NCI-H774 (cell line): ENCODE measurements at places on chromosomes 5 and 9.

GRCh38 chr5:80466669-80467485 lies 21.0 kb upstream of the FAM151B start:
- DNase-seq, result no peak

- DNase-seq, result no peak
These were observed 99.1 kb downstream of the COL23A1 start for GRCh38 chr5:178490935-178491652.

DNA sequence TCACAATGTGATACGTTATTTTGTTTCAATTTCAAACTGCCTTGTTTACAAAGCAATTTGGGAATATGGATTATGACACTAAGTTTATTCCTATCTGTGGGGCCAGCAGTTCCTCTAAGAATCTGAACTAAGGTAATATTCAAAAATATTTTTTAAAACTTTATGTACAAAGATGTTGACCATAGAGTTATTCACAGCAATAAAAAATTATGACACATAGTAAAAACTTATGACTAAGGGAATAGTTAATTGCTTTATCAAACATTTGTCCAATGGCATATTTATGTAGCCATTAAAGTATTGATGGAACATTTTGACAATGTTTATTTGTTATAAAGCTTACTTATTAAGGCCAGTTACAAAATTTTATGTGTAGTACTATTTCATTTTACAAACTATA lies 73.4 kb upstream of the FREM1 start:
- DNase-seq, result no peak

DNA sequence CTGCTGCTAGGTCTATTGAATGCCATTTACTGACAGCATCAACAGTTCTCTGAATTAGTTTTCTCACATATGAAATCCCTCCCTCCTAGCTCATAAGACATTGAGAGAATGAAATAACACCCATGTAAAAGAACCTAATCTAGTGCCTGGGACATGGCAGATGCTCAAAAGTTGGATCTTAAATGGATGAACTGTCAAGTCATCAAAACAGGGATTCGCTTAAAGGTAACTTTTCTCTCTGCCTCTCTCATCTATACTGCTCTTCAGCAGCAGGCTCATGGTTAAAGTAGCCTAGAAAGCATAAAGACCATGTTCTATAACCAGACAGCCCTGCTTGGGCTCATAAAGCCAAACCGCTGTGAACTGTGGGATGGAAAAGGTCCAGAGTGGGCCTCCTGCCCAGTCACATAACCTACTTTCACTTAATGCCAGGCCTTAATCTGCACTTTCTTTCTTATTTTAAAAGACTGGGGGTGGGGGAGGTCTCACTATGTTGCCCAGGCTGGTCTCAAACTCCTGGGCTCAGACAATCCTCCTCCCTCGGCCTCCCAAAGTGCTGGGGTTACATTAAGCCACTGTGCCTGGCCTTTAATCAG lies 3.7 kb downstream of the TMEM245 start:
- DNase-seq, result no peak

DNA sequence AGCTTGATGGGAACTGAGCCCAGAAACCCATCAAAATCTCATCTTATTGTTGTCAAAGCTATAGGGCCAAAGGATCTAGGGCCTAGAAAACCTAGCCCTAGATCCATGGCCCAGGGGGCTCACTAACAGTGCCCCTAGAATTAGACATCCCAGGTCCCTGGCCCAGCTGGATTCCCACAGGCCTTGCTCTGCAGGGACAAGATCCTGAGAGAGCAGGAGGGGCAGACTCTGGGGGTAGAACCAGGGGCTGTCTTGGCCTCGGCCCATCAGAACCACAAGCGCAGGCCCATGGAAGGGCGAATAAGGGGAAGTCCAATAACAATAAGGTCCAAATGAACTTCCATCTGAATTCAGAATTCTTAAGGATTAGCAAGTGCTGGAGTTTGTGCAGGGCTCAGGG lies 69.6 kb downstream of the IL6ST start:
- DNase-seq, result no peak

DNA sequence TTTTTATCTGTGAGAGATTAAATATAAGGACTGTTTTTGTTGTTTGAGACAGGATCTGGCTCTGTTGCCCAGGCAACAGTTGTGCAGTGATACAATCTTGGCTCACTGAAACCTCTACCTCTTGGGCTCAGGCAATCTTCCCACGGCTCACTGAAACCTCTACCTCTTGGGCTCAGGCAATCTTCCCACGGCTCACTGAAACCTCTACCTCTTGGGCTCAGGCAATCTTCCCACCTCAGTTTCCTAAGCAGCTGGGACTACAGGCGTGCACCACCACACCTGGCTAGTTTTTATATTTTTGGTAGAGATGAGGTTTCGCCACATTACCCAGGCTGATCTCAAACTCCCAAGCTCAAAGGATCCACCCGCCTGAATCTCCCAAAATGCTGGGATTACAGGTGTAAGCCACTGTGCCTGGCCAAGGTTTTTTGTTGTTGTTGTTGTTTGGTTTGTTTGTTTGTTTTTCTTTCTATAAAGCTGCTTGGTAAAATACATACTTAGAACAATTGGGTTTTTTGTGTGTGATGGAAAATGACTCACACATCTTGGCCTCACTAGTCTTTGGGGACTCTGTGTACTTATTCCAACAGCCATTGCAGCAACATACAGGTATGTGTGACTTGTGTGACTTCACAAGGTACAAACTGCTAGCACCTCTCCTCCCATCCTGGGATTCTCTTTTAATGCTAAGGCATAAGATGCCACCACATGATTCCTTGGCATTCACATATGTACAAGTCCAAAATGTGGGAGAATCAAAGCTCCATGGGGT lies 36.5 kb upstream of the RASA1 start:
- DNase-seq, result no peak

GRCh38 chr5:171308453-171309275 lies at the start of gene TLX3:
Gene TLX3 (plus strand): TSS chr5:171309248. CDS start chr5:171309366, 118 bp downstream.
- no peak for DNase-seq

GRCh38 chr5:147576646-147577535 lies 67.0 kb upstream of the DPYSL3 start:
- DNase-seq, result no peak

- no peak for DNase-seq
These were observed 124.1 kb downstream of the PRDM9 start for GRCh38 chr5:23631302-23632045.

DNA sequence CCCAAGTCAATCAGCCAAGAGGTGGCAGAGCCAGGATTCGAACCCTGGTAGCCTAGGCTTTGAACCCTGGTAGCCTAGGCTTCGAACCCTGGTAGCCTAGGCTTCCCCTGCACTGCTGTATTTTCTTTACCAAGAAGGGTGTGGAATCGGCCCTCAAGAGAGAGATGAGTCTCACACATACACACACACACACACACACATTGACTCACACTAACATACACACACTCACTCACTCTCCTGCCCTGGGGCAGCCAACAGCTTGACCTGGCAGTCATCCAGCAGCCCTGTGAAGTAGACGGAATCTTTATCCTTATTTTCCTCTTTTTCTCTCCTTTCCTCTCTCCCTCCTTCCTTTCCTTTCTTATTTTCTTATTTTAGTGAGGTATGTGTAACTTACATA lies 55.4 kb upstream of the RPL26L1 start:
- DNase-seq, result no peak

DNA sequence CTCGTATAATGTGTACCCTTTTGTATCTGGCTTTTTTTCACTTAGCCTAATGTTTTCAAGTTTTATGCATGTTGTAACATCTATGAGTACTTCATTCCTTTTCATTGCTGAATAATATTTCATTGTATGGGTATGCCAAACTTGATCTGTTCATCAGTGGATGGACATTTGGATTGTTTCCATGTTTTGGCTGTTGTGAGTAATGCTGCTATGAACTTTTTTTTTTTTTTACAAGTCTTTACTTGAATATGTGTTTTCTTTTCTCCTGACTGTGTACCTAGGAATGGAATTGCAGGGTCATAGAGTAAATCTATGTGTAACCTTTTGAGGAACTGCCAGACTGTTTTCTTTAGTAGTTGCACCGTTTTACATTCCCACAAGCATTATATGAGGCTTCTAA lies 52.4 kb downstream of the MTREX start:
- DNase-seq, result no peak

GRCh38 chr9:748861-749497 lies 92.5 kb upstream of the DMRT1 start:
- no peak for DNase-seq

DNA sequence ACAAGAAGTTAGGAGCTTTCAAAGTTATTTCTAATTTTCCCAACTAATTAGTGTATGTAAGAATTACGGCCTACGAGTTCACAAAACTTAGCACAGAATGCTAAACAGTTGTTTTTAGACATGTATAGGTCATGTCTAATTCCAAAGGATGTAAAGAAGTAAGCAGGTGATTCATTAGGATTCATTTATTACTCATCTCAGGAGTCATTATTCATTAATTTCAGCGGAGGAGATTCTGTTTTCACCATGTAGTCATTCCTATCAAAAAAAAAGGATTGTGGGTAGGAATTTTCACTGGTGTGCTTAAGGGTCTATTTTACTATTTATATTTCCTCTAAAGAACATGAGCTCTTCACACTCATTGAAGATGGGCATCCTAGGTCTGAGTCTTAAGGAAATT lies 532.2 kb downstream of the ACTL7B start:
- DNase-seq, result no peak

DNA sequence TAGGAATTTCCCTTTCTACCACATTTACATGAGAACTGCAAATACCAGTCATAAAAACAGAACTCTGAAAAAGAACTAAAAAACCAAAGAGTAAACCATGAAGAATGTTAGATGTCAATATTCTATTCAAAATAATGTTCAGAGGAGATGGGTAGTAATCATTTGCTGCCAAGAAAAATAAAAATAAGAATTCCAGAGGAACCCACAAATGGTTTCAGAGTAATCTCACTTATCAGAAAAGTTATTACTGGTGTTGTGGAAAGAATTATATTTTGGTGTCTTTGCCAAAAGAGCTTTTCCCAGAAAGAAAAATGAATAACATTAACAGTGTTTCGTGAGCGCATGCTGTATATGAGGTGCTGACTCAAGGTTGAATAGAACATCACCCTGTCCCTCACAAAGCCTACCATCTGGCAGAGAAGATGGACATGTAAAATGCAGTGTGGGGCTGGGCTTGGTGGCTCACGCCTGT lies 35.6 kb downstream of the GPR21 start:
- DNase-seq, result no peak

- no peak for DNase-seq
These were observed 13.1 kb downstream of the GPR21 start for GRCh38 chr9:123046406-123047195.

GRCh38 chr9:2764353-2764752 lies 47.0 kb downstream of the KCNV2 start:
- DNase-seq, result no peak

GRCh38 chr5:41154491-41154890 lies 58.8 kb downstream of the C6 start:
- no peak for DNase-seq

GRCh38 chr5:179279347-179280094 lies 65.7 kb downstream of the ADAMTS2 start:
- DNase-seq, result no peak

- no peak for DNase-seq
These were observed 33.1 kb upstream of the UGT3A2 start for GRCh38 chr5:36099748-36100147.

- no peak for DNase-seq
These were observed 136.5 kb downstream of the MEF2C start for GRCh38 chr5:88746438-88746882.

DNA sequence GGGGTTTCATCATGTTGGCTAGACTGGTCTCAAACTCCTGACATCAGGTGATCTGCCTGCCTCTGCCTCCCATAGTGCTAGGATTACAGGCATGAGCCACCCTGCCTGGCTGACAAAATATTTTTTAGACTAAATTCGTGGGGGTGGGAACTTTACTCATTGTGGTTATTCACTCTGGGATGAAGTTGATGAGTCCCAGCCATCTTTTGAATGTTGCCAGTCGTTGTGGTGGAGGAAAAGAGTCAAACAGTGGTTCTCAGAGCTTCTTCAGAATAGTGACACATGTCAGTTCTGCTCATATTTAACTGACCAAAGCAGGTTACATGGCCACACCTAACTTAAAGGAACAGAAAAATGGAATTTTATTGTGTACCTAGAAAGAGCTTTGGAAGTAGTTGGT lies 6.9 kb downstream of the SREK1 start:
- DNase-seq, result no peak

DNA sequence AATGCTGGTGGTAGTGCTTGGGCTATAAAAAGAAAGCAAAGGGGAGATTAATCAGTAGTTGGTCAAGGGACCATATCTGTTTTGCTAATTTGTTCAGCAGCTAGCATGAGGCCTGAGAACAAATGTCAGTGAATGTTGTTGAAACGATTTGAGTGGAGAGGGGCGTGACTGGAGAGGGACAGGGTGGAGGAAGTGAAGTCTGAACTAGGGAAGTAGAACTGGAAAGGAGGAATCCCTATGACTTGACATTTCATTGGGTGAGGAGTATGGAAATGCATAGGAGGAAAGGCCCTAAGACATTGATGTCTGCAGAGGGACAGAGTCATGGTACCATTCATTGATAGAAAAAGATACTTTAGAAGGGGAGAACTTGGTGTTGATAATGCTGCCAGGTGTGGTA lies 19.7 kb downstream of the TLE4 start:
- no peak for DNase-seq

DNA sequence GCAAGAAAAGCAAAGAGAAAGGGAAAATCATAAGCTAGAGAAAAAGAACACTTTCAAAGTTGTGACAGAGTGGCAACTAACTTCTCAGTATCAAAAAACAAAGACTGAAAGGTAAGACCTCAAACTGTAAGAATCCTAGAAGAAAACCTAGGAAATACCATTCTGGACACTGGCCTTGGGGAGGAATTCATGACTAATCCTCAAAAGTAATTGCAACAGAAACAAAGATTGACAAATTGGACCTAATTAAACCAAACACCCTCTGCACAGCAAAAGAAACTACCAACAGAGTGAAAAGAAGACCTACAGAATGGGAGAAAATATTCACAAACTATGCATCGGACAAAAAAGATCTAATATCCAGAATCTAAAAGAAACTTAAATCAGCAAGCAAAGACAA lies 79.1 kb downstream of the FEM1C start:
- no peak for DNase-seq

DNA sequence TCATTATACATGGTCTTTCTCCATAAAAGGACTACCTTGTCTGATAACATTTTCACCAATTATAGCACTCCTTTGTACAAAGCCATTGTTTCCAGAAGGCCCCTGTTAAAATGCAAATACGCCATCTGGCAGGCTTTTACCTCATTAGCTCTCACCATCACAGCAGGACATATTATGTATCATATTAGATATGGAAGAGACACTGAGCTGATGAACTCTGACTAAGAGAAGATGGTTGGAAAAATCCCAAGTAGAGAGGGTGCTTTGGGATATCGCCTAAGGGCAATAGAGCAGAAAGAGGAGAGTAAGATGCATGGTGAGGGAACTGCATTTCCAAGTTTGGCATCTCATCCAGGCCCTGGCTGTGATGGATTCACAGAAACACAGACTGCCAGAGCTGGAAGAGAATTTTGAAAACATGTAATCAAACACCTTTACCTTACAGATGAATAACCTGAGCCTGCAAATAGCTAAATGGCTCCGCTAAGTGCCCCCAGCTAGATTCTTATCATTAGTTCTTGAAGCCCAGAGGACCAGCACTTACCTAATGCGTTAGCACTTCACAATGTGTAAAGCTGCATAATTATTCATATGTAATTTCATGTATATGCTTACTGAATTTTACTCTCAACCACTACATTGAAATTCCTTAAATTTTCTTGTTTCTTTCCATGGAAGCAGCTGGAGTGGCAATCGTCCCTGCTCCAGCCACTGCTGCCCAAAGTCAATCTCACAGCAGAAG lies 393.6 kb upstream of the IZUMO3 start:
- no peak for DNase-seq
